Activated effector memory CD4-positive, alpha-beta T cell treated with Interleukin-2 at 50 U/mL for 16 hours (primary cell): ENCODE measurements at places on chromosomes 4 and X.
A peak's percentile ranks its signal among the peaks of the same experiment; 100 is the strongest.

- DNase-seq = no peak
These were observed 504.3 kb upstream of the ZFP42 start for GRCh38 chr4:187491286-187491685.

- DNase-seq = no peak
These were observed 17.1 kb upstream of the ARHGAP10 start for GRCh38 chr4:147714575-147715401.

DNA sequence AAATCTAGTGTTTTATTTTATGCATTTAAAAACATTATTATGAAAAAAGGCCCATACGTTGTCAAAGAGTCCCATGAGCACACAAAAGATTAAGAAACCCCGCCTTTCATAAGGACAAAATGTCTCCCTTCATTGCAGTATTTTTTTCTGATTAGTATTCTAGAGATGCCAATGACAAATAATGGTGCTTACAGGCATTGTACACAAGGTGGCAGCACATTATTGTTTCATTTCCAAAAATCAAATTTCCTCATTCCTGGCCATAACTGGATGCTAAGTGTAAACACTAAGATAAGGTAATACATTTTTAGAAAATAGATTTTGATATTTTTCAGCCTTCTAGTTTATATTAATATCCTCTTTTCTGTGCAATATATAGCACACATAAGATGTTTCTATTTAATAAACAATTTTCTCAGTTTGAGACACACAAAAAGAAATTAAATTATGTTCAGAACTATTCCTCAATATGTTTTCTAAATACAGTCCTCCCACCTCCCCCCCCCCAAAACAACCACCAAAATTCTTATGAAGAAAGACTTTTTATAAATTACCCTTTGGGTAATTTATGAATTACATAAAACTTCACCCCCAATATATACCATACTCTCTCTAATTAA is 47.7 kb downstream of the TIGD2 start:
- no peak for DNase-seq

DNA sequence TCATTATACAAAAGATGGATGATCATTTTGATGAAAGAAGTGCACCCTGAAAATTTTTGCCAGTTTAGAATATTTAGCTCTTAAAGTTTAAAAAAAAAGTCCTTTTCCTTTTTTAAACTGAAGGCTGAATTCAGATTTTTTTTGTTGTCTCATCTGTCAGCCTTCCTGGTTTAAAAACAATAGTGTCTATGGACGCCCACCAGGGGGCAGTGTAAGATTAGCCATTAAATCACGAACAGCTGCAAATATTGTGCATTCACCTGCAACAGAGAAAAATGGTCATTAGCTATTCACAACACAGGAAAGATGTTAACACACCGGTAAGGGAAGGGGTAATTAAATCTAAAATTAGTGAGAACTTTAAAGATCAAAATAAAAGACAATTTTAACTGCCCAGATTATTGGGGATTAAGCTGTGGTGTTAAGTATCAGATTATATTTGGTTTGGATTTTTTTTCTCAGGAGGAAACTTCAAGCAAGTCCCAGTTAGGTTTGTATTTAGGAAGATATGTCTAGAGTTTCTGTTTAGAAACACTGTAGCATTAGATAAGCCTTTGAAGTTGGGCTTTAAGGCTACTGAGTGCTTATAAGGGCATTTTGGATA is 4.4 kb upstream of the CXorf38 start:
- DNase-seq = peak; percentile 40

DNA sequence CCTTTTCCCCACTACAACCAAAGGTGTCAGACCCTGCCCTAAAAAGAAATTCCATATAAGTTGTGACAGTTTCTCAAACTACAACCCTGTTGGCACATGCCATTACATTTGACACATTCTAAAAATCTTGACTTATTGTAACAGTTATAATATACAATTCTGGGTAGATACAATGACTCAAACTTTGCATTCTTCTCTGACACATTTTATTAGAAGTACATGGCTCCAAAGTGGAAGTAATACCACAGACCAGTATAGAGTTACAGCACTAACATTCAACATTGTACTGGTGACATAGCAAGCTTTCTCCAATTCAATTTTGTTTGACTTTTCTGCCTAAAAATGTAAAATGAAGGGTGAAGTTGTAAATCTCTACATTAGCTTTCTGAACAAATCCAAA is 196.6 kb upstream of the ETNPPL start:
- DNase-seq = no peak

- no peak for DNase-seq
These were observed 2.4 kb upstream of the PCDH10 start for GRCh38 chr4:133146574-133147241.

DNA sequence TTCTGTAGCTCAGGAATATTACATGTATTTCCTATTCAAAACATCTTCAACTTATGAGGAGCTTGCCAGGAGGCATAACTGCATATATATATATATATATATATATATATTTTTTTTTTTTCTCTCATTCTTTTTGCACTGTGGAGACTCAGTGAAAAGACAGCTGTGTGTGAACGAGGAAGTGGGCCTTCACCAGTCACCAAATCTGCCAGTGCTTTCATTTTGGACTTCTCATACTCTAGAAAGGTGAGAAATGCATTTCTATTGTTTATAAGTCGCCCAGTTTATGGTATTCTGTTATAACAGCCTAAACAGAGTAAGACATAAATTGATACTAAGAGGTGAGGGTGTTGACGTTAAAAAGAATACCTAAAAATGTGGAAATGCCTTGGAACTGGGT is 710.6 kb downstream of the TRAM1L1 start:
- no peak for DNase-seq

DNA sequence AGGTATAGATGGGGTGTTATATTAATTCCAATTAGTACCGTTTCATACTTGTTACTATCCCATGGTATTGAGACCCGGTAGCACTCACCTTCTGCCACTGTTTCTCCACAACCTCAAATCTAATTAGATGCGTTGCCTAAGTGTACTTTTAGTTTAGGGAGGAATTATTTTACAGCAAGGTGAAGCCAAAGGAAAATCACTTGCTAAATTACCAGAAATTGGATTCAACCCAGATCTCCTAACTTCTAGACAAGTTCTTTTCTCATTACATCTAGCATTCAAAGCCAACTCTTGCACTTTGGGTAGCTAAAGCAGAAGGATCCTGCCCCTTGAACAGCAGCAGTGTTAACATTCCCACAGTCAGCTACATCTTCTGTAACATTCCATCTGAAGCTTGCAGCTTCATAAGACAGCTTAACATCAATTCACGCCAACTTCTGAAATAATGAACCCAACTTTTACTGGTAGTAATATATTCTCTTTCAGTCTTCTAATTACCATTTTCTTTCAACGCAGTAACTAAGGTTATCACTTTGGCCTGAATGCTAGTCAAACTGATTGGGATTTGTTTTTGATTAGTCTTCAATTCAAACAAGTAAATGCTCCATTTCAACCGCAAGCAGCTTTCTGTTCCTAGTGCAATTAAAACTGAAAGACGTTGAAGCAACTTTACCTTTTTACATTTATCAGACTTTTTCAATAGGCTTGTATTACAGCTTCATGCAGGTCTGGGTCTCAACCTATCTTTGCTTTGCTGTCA is 934 bp upstream of the SEC31A start:
- no peak for DNase-seq
